ENCODE measurements at places on chromosomes 13 and 19.

GRCh38 chr13:98189841-98190505 lies 12.9 kb upstream of the RNF113B start:
- DNase-seq = no peak

DNA sequence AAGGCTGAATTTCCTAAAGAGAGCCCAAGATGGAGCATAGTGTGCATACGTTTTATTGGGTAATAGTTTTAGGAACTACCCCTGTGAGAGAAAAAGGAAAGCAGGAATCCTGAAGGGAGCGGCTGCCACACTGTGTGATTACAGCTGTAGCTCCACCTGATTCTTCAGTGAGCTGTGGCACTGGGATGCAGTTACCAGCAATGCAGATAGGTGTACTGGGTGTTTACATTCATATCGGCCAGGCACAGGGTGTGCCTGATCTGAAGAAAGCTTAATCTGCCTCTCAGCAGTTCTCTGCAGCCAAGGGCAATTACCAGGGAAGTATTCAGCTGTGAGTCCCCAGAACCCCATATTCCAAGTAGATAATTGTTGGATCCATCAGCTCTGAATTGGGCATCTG lies 1541.8 kb downstream of the EFNB2 start:
- no peak for DNase-seq

GRCh38 chr19:13343514-13343913 lies 162.8 kb downstream of the CACNA1A start:
- no peak for DNase-seq

DNA sequence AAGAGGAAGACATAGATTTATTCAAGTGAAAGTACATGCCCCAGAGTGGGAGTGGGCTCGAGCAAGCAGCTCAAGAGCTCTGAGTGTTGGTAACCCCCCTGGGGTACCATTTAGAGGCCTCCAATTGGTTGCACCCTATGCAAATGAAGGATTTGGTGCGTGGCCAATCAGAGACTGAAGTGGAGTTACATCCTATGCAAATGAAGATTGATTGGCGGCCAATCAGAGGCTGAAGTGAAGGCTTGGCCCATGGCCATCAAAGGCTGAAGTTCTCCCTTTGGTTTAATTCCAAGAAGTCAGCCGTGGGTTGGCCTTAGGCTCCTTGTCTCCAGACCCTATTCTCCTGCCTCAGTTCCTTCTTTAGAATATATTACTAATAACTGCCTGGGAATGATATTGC lies 12.9 kb upstream of the IGFL1 start:
- no peak for DNase-seq

GRCh38 chr13:79846386-79846785 lies 365.4 kb downstream of the NDFIP2 start:
- DNase-seq = no peak

- no peak for DNase-seq
Observed at GRCh38 chr13:20405691-20406090, 120.0 kb downstream of the CRYL1 start.

- DNase-seq = no peak
Observed at GRCh38 chr13:24745861-24746617, 17.9 kb upstream of the RNF17 start.

GRCh38 chr19:46452186-46452585 lies 19.2 kb downstream of the PNMA8A start:
- no peak for DNase-seq
